ENCODE measurements at places on chromosomes 5 and 9.

GRCh38 chr5:73981704-73982103 is 355.7 kb downstream of the ARHGEF28 start:
- DNase-seq: no peak

- no peak for DNase-seq
These were observed 52.1 kb upstream of the FREM1 start for GRCh38 chr9:14962193-14962882.

DNA sequence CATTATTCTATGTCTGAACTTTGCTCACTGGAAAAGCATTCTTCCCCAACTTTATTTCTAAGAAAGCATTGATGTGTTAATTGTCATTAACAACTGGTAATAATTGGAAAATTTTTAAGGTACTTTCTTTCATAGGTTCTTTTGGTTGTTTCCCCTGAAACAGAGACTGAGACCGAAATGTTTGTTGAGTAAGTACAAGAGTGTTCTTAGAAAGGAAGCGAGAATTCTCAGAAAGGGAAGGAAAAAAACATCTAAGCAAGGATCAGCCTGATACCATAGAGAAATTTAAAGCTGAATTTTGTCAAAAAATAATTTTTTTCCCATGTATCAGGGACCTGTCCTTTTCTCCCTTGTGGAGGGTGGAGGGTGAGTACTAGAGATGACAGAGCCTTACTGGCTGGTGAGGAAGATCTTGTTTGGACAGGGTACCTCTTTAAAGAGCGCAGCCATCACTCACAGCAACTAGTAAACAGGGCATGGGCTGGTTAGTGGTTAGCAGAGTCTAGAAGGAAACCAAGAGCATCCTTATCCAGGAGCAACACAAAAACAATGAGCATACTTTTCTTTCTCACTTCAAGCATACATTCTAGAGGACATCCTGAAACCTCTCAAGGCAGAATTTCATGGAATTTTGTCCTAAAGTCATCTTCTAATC is 898.5 kb downstream of the DNAH5 start:
- no peak for DNase-seq

GRCh38 chr5:137414112-137414755 is 84.9 kb downstream of the SPOCK1 start:
- no peak for DNase-seq

- no peak for DNase-seq
These were observed 103.3 kb upstream of the NFIB start for GRCh38 chr9:14417237-14417636.

- DNase-seq: no peak
These were observed 54.0 kb upstream of the LARP1 start for GRCh38 chr5:154701181-154701580.

- DNase-seq: no peak
These were observed 48.1 kb downstream of the THBS4 start for GRCh38 chr5:80083101-80083890.

DNA sequence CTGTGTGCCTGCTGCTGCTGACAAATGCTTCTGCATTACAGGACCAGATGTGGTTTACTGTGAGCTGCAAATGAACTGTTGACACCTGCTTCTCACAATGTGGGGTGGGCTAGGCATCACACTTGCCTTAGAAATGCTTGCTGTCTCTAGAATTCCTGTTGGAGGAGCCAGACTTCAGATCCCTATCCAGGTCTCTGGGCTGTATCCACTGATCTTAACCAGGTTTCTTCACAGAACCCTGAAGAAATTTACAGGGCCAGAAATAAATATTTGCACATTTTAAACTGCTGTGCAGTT is 255.4 kb downstream of the FAM114A2 start:
- DNase-seq: no peak

- no peak for DNase-seq
These were observed 205.2 kb downstream of the AGTPBP1 start for GRCh38 chr9:85536514-85536913.

GRCh38 chr5:95848701-95849100 is 26.2 kb upstream of the GLRX start:
- no peak for DNase-seq

- DNase-seq: no peak
These were observed 46.7 kb upstream of the TMC1 start for GRCh38 chr9:72474676-72475075.

- no peak for DNase-seq
These were observed 6.3 kb downstream of the IGIP start for GRCh38 chr5:140131967-140132409.

DNA sequence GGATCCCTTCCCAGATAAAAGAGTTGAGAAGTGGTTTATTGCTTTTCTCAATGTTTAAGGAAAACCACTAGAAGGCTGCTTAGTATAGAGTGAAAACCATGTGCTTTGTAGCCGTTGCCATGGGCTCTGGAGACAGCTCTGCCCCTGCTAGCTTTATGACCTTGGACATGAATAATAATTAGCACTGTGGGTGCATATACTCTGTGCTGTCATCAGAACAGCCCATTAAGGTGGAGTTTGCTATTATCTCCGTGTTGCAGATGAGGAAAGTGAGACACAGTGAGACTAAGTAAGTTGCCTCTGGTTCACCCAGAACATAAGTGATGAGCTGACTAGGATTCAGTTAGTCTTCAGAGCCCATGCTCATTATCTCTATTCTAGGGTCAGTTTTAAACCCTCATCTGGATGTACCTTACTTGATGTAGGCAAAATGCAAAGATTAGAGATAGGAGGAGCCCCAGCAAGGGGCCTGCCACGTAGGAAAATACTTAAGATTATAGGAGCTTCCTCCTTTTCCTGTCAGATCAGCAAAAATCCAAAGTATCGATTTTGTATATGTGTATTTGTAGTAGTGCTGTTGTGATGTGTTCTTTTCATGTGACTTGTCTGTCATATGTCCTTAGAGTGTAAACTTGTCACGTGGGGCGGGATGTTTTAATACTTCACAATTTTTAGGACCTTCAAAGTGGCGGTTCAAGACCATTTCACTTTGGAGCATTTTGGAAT is 102.5 kb downstream of the TLE4 start:
- DNase-seq: no peak

DNA sequence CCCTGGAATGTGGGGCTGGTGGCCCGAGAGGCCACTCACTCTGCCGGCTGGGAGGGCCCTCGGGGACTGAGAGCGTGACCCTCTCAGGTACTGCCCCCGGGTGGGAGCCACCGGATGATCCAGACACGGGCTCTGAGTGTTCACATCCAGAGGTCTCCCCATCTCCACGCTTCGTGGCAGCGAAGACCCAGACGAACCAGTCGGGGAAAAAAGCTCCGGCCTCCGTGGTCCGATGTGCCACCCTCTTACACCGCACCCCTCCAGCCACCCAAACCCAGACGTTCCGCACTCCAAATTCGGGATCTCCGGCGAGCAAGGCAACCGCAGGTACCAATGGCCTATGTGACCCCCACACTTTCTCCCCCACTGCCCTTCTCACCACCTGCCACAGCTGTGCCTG is 49.5 kb downstream of the AMBP start:
- no peak for DNase-seq

- no peak for DNase-seq
These were observed 116.1 kb upstream of the ACTBL2 start for GRCh38 chr5:57598756-57599155.

- DNase-seq: no peak
These were observed 98.9 kb downstream of the CFAP95 start for GRCh38 chr9:69919461-69920061.

- no peak for DNase-seq
These were observed 33.0 kb downstream of the TBCA start for GRCh38 chr5:77743181-77743580.

GRCh38 chr5:74017786-74018211 is 391.8 kb downstream of the ARHGEF28 start:
- no peak for DNase-seq

DNA sequence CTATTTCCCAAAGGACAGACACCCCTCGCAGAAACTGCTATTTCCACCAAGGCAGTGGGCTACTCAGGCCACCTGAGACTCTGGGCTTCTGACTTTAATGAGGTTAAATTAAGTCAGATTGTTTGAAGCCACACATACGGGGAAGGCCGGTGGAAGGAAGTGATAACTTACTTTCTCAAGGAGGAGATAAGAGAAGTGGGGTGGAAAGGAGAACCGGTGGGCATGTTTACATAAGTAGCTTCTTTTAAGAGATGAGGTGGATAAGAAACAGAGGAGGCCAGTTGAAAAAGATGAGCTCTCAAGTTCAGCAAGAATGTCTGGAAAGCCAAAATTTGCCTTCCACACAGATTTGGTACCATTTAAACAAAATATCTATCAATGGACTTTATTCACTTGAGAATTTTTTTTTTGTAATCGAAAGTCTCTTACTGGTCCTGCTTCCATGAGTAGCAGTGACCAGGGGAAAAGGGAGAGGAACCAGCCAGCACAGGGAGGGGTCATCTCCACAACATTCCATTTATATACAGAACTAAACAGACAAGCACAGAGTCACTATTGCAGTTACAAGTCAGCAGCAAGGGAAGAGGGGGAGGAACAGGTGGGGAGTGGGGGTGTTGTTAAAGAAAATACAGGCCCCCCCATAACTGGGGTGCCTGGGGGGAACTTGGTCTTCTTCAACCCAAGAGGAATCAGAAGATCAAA is 20.0 kb downstream of the CCDC125 start:
- no peak for DNase-seq

- DNase-seq: no peak
These were observed 127.5 kb downstream of the PPP2R2B start for GRCh38 chr5:146751054-146751453.

DNA sequence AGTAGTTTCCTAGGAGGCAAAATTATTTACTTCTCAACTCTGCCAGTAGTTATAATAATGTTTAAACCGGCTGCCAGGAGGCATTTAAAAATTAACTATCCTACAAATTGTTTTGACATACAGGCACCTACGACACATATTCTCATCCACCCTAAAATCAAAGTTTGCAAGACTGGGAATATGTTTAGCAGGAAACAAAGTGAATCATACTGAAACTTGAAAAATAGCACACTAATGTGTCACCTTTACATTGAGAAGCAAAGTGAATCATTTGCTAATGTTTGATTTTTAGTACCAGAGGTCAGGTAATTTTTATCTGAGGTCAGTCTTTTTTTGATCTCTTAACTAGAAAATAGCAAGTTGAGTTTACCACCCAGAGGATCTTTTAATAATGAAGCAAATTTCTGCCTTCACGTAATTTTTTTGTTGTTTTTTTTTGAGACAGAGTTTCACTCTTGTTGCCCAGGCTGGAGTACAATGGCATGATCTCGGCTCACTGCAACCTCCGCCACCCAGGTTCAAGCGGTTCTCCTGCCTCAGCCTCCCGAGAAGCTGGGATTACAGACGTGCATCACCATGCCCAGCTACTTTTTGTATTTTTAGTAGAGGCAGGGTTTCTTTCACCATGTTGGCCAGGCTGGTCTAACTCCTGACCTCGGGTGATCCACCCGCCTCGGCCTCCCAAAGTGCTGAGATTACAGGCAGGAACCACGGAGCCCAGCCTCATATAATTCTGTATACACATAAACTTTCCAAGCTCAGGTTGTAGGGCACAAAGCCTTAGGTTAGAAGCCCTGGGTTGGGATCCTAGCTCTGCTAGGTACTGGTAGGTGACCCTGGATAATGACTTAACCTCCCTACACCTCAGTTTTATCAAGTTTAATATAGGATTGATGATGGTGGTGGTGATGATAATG is 124.3 kb downstream of the UGCG start:
- DNase-seq: no peak

- DNase-seq: no peak
These were observed 116.0 kb upstream of the ADRA1B start for GRCh38 chr5:159800131-159800840.

DNA sequence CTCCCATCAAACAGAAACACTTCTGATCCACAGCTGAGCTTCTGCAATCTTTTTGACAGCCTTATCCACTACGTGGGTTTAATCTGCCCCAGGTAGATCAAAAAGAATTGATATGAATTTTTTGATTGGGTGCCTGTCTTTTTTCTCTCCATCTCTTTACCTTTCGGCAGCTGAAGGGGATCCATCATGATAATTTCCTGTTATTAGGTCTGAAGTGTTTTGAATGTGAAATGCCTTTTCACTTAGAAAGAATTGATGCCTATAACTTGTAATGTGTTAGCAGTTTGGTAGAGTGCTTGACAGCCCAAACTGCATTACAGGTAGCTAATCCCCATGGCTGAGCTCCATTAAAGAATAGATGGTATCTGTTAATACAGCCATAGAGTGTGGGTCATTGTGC is 745.4 kb downstream of the TLR4 start:
- no peak for DNase-seq
